ENCODE measurements at places on chromosomes 12 and 14.
A peak's percentile ranks its signal among the peaks of the same experiment; 100 is the strongest.

DNA sequence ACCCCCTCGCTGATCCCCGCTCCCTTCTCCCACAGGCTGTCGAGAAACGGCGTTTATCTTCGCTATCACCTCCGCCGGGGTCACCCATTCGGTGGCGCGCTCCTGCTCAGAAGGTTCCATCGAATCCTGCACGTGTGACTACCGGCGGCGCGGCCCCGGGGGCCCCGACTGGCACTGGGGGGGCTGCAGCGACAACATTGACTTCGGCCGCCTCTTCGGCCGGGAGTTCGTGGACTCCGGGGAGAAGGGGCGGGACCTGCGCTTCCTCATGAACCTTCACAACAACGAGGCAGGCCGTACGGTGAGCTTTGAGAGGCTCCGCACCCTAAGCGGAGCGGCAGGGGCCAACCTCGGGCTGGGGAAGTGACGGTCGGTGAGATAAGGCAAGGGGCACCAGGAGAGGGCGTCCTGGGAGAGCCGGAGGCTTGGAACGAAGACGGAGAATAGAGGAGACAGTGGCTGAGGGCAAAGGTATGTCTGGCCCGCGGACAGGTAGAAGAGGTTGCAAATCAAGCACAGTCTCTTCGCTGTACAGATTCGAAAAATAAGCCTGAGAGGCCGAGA is 2.3 kb downstream of the WNT1 start:
- DNase-seq = no peak

DNA sequence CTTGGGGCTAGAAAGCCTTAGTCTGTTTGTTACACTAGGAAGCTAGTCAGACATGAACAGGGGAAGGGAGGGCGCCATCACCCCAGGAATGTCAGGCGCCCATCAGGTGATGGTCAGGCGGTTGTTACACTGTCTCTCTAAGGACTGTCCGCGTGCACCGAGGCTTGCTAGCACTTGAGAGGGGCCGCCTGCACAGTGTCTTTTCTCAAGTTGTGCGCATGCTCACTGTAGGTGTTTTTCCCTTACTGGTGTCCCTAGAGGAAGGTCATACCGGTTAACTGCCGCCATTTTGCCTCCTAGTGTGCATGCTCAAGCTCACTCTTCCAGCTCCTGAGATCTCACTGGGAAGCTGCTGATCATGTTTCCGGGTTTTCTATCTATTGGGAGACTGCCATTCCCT is 855.0 kb upstream of the TMEM132C start:
- no peak for DNase-seq

DNA sequence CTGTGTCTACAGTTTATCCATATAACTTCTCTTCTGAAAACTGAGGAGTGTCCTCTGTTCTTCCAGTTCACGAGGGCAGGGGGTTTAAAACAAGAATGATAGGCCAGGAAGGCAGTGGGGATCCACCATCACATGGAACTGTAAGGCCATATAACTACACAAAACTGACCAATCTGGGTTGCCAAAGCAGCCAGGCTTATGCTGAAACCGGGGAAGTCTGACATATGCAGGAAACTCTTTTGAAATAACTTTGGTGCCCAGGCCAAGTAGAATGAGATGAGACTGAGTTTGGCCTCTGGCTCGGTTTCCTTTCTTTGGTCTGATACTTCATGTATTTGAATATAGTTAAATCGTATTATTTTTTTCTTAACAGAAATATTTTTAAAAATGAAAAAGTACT is 18.0 kb upstream of the ATF1 start:
- DNase-seq = no peak

GRCh38 chr12:46920499-46920898 is 94.7 kb upstream of the SLC38A4 start:
- no peak for DNase-seq

- DNase-seq = no peak
Measured at GRCh38 chr12:46506961-46507360, 134.4 kb upstream of the SLC38A2 start.

GRCh38 chr14:31026077-31026449 is at the start of gene STRN3:
TSS of gene STRN3 (minus strand) at chr14:31026379. CDS start at chr14:31026185, 194 bp downstream.
- no peak for DNase-seq

DNA sequence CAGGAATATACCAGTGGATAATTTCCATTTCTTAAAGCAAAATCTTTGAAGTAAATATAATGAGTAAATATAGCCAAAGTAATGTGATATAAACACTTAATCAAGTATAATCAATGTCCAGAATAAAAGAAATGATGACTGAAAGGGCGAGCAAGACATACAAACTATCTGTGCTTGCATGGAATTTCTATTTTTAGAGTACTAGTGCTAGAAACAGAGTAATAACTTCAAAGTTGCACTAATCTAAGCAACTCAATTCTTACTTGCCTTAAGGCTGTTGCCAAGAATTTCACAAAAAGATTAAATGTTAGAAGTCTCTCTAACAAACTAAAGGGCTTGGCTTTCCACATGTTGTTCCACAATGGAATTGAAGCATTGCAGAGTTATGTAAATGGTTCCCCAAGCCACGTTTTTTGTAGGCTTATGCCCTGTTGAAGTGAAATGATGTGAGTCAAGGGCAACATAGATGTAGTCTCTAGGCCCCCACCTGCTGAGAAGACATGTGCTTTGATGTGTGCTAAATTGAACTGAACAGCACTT is 175.0 kb upstream of the LMNTD1 start:
- DNase-seq = no peak

DNA sequence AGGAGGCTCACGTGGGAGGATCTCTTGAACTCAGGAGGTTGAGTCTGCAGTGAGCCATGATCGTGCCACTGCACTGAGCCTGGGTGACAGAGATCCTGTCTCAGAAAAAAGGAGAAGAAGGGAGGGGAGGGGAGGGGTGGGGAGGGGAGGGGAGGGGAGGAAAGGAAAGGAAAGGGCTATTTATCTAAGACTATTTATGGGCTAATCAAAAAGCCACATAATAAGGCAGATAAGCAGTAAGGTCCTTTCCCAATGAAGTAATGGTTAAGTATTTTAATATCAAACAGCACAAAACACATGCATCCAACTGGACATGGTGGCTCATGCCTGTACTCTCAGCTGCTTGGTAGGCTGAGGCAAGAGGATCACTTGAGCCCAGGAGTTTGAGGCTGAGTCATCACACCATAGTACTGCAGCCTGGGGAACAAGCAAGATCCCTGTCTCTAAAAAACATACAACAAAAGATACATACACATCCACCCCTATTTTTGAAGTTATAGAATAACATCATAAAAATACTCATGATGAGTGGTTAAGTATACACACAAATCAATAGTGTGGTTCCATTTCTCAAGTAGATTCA is 9.7 kb downstream of the PAWR start:
- DNase-seq = no peak

DNA sequence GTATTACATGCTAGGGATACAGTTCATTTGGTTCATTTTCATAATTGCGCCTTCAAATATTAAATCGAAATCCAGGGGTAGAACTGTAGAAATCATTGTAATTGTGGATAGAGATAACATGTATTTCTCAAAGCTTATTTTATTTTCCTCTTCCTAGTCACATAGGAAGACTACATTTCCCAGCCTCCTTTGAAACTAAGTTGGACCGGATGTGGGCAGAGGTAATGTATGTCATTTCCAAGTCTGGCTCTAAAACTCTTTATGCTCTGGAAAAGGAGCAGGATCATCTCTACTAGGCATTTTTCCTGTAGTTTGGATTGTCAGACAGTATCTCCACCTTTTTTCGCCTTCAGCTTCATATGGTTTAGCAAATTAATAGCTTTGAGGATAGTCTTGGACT is 70.1 kb upstream of the CRY1 start:
- no peak for DNase-seq

GRCh38 chr12:50400104-50400637 is 514 bp upstream of the LARP4 start:
- no peak for DNase-seq

DNA sequence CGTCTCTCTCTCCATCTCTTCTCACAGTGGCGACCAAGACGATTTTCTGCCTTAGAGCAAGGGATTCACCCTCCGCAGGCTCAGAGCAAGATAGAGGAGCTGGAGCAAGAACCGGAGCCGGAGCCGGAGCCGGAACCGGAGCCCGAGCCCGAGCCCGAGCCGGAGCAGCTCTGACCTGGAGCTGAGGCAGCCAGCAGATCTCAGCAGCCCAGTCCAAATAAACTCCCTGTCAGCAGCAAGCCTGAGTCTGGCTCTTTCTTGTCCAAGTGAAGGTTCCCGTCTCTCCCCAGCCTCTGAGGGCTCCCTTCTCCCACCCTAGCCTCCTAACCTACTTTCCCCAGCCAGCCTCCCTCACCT is 5.9 kb downstream of the LAG3 start:
- DNase-seq = no peak

DNA sequence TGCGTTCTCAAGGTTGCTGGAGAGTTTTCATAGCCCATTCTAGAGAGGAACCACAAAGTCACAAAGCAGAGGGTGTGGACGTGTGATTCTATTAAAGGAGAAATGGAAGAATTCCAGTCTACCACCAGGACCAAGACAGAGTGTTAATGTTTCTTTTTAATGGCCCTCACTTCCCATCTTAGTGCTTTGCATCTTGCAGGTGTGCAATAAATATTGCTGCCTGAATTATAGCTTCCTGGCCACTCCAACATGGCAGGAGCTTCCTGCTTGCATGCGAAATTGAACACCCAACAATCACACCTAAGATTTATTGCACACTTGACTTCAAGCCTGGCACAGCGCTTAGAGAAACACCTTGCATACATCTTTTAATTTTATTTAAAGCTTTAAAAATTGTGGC is 22.4 kb upstream of the PPP1CC start:
- no peak for DNase-seq

DNA sequence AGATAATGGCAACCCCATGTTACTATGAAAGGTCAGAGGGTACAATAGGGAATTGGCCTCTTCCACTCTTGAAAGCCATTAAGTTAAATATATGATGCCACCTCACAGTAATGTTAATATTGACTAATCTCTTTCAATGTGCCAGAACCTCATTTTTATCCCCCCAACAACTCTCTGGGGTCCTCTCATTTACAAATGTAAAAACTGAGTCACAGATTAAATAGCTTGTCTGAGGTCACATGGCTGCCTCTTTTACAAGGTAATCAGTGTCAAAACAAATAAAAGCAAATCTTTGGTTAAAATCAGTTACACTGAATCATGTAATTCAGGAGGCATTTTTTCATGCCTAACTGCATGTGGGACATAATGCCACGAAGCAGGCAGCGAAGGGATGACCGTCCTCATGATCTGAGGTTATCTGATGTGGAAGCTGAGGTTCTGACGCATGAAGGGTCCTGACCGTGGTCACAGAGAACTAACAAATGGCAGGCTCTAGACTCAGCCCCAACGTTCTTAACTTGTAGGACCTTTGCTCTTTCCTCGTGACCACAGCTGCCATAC is 78.5 kb downstream of the PTPN21 start:
- DNase-seq = no peak

- DNase-seq = no peak
Measured at GRCh38 chr14:98470663-98471062, 801.3 kb downstream of the BCL11B start.

GRCh38 chr12:3102771-3103410 is 25.7 kb downstream of the TSPAN9 start:
- no peak for DNase-seq

- peak; percentile 28 for DNase-seq
Measured at GRCh38 chr12:55652352-55652751, 15.7 kb downstream of the OR10P1 start.

- peak; percentile 9 for DNase-seq
Measured at GRCh38 chr14:34628681-34629135, 1.2 kb downstream of the SNX6 start.

GRCh38 chr14:94305620-94306019 is 12.6 kb upstream of the SERPINA10 start:
- no peak for DNase-seq

GRCh38 chr12:113407931-113408600 is 4.4 kb upstream of the SDS start:
- DNase-seq = no peak

DNA sequence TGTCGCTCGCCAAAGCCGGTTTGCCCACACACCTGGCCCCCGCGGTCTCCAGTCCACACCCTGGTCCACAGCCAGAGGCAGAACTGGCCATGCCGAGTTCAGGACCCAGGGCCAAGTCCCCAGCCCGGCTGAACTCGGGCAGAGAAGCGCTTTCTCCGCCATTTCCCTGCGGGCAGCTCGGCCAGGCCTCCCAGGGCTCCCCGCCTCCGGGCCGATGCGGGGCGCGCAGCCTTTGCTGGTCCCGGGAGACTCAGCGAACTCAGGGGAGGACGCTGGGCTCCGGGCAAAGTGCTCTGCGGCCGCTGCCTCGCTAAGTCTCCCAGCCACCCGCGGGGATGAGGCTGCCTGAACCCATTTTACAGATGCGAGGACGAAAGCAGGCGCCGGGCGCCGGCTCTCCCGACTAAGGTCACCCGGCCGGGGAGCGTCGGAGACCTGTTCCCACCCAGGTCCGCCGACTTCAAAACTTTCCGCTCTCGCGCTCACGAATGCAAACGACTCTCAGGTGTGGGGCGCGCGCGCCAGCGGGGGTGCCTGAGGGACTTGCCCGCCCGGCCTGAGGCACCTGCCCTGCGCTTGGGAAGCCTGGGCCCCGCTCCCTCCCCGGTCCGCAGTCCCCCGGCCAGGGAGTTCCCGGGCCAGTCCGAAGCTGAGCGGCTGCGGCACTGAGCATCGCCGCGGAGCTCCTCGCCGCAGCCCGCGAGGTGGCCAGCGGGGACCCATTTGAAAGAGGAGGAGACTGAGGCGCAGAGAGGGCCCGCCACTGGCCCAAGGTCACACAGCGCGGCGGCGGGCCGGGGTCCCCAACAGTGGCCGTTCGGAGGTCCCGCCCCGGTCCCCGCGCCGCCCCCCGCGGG is 627 bp downstream of the TESC start:
- DNase-seq = peak; percentile 27

GRCh38 chr14:104001003-104001402 is 58.7 kb upstream of the RD3L start:
- DNase-seq = no peak

DNA sequence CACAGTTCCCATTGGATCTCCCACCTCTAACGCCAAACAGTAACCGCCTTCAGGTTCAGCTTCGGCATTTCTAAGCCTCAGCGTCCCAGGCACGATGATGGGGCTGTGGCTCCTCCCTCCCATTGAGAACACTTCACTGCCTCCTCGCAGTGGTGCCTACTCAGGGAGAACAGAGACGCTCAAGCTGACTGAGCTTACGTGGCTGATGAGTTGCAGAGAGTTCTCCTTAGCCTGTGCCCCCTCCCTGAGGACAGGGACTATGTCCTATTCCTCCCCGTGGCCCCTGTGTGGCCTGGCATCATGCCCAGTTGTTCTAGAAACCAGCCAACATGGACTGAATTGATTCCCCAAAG is 87.0 kb downstream of the ITPK1 start:
- DNase-seq = no peak

Measured in stimulated activated CD4-positive, alpha-beta T cell treated with anti-CD3 and anti-CD28 coated beads, Interleukin-4, amount 100 ng/mL, for 4 hours (primary cell).